ENCODE measurements at places on chromosomes 12 and 14. TPM values are rescaled to one million over a fixed set of nuclear protein-coding genes. Genes with fewer than 3 reads are reported as not detected.
A peak's percentile ranks its signal among the peaks of the same experiment; 100 is the strongest.

CCDC175 gene
- total RNA-seq, result not detected

CSAD gene
- 23.8 TPM for total RNA-seq

STON2 gene
- total RNA-seq, result 66.8 TPM

SPIC gene
- not detected for total RNA-seq

SLCO1B1 gene
- not detected for total RNA-seq

KRT75 gene
- total RNA-seq, result not detected

HOXC12 gene
- 1.3 TPM for total RNA-seq

CCDC85C gene
- 42.1 TPM for total RNA-seq

NPFF gene
- total RNA-seq, result not detected

DNA sequence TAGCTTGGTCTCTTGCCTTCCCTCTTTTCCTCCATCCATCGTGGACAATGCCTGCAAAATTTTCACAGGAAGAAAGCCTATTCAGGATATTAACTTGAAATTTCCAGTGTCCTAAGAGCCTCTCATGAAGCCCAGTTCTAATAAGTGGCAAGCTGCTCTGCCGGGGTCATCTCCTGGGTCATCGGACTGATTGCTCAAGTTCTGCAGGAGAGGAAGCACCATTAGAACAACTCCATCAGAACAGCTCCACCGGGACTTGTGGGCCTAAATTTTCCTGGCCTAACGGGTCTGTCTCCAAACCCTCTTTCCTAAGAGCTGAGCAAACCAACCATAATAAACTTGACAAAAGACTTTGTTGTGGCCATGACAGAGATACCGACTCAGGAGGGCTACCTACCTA lies 13.9 kb downstream of the ERG28 start:
- peaks cover 24% of the 10 kb centered on the region for H3K4me1 ChIP-seq
- H3K36me3 ChIP-seq, result peaks cover 44% of the 10 kb centered on the region
- H3K27ac ChIP-seq, result no peak overlapping the region
- DNase-seq, result no peak
- no peak overlapping the region for H3K4me3 ChIP-seq

- peaks cover 6% of the 10 kb centered on the region for H3K36me3 ChIP-seq
- no peaks in the 10 kb centered on the region for H3K27me3 ChIP-seq
- H3K4me3 ChIP-seq, result no peak overlapping the region
- DNase-seq, result no peak
Measured at GRCh38 chr12:106883426-106883825, 72.3 kb upstream of the TMEM263 start.

DNA sequence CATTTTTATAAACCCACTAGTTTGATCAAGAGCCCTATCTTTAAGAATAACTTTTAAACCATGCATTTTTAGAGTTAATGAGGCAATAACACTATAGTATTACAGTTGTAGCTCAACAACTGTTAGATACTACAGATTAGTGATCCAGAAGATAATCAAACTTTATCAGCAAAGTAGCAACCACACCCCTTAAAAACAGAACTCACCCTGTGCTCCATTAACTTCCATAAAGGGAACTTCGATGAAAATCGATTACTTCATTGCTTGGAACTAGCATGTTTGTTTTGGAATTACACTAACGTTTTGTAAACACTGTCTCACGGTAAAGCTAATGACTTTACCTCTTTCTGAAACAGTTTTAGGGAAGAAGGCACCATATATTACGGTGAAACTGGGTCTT lies 1.4 kb downstream of the SGPP1 start:
- peaks cover 10% of the 10 kb centered on the region for H3K36me3 ChIP-seq
- peak overlapping the region; percentile 100 for H3K4me3 ChIP-seq
- no peak overlapping the region for H3K27ac ChIP-seq
- no peaks in the 10 kb centered on the region for H3K27me3 ChIP-seq
- H3K4me1 ChIP-seq, result peaks cover 14% of the 10 kb centered on the region
- no peak for DNase-seq

- peaks cover 7% of the 10 kb centered on the region for H3K4me1 ChIP-seq
- no peak overlapping the region for H3K27ac ChIP-seq
- no peak for DNase-seq
- H3K4me3 ChIP-seq, result no peak overlapping the region
- peaks cover 5% of the 10 kb centered on the region for H3K36me3 ChIP-seq
- H3K27me3 ChIP-seq, result peaks cover 18% of the 10 kb centered on the region
Measured at GRCh38 chr14:104874571-104875411, 9.7 kb downstream of the CEP170B start.

DNA sequence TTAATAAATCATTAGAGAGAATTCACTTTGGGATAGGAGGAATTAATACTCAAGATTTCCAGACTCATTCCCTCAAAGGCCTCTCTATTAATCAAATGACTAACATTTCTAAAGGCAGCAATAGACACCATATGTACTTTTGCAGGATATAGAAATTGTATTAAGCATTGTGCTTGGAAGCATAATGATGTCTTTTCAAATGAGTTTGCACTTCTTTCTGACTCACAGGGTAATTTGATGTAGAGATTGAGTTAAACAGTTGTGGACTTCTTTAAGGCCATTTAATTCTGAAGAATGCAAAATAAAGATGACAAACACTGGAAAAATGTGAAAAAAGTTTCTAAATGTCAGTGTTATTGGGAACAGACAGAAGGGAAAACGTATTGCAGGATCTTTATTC lies 63.4 kb upstream of the CSRP2 start:
- no peaks in the 10 kb centered on the region for H3K4me1 ChIP-seq
- H3K27ac ChIP-seq, result no peak overlapping the region
- H3K36me3 ChIP-seq, result no peaks in the 10 kb centered on the region
- no peak for DNase-seq

- DNase-seq, result no peak
- H3K4me1 ChIP-seq, result peaks cover 11% of the 10 kb centered on the region
- H3K4me3 ChIP-seq, result no peak overlapping the region
- H3K27ac ChIP-seq, result no peak overlapping the region
- H3K36me3 ChIP-seq, result peaks cover 4% of the 10 kb centered on the region
- H3K27me3 ChIP-seq, result no peaks in the 10 kb centered on the region
Measured at GRCh38 chr14:88868558-88869159, 44.2 kb downstream of the TTC8 start.

- DNase-seq, result no peak
- H3K27ac ChIP-seq, result no peak overlapping the region
- peaks cover 3% of the 10 kb centered on the region for H3K36me3 ChIP-seq
- peaks cover 29% of the 10 kb centered on the region for H3K4me1 ChIP-seq
- H3K4me3 ChIP-seq, result no peak overlapping the region
- H3K27me3 ChIP-seq, result peaks cover 12% of the 10 kb centered on the region
Measured at GRCh38 chr14:69606258-69607184, 4.9 kb upstream of the SUSD6 start.

GRCh38 chr12:113204804-113205203 lies 16.5 kb upstream of the TPCN1 start:
- H3K27me3 ChIP-seq, result peaks cover 1% of the 10 kb centered on the region
- peaks cover 6% of the 10 kb centered on the region for H3K4me1 ChIP-seq
- no peak overlapping the region for H3K27ac ChIP-seq
- no peak overlapping the region for H3K4me3 ChIP-seq
- no peaks in the 10 kb centered on the region for H3K36me3 ChIP-seq
- DNase-seq, result no peak

DNA sequence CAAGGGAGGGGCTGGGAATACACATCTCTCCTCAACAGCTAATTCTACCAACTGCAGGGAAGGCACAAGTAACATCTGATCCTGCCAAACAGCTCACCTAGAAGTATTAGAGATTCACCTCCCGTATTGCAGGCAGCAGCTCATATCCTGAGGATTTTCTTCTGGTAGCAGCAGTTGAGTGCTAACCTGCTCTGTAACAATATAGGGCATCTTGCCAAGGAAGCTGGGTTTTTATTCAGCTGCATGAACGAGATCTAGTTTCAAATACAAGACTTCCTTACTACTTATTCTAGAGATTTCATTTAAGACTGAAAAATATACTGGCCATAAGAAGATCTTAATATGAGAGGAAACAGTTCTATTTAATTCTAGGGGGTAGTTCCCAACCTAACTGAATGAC lies 261.4 kb upstream of the USP15 start:
- DNase-seq, result no peak
- H3K27ac ChIP-seq, result no peak overlapping the region
- H3K4me3 ChIP-seq, result no peak overlapping the region
- H3K36me3 ChIP-seq, result no peaks in the 10 kb centered on the region
- no peaks in the 10 kb centered on the region for H3K27me3 ChIP-seq

- DNase-seq, result no peak
- H3K4me3 ChIP-seq, result no peak overlapping the region
- no peaks in the 10 kb centered on the region for H3K36me3 ChIP-seq
- no peaks in the 10 kb centered on the region for H3K4me1 ChIP-seq
- no peak overlapping the region for H3K27ac ChIP-seq
Measured at GRCh38 chr14:38789805-38790204, 313.2 kb downstream of the SEC23A start.

- H3K4me3 ChIP-seq, result no peak overlapping the region
- H3K27ac ChIP-seq, result no peak overlapping the region
- H3K36me3 ChIP-seq, result peaks cover 25% of the 10 kb centered on the region
Measured at GRCh38 chr14:75010472-75011093, 7.9 kb downstream of the EIF2B2 start.

DNA sequence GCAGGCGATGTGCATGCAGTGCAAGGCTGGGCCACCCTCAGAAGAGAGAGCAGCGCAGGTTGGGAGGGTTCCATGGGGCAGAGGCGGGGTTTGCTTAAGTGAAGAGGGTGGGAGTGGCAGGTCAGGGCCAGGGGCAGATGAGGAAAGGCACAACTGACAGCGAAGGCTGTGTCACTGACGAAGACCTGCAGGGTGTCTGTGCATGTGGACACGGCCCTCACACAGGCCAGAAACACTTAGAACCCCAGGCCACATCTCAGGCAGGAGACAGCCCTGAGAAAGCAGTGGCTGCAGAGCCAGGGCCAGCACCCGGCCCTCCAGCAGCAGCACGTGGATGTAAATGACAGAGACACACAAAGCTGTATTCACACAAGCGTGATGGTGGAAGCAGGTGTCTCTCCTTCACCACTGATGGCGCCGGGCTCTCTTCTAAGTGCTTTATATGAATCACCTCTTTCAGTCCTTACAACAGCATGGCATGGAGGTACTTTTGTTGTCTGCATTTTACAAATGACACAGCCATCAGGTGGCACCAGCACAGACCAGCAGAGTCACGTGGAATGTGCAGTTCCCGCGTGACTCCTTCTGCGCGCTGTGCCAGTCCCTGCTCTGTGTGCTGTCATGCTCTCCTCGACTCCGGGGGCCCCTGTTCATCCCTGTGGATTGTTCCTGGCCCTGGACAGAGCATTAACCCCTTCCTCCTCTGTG lies 54.6 kb downstream of the TSPAN11 start:
- H3K4me3 ChIP-seq, result no peak overlapping the region
- DNase-seq, result no peak
- H3K36me3 ChIP-seq, result no peaks in the 10 kb centered on the region
- H3K4me1 ChIP-seq, result peaks cover 20% of the 10 kb centered on the region
